ENCODE measurements at places on chromosomes 2 and 18.

GRCh38 chr2:66070721-66071602 is 364.0 kb upstream of the MEIS1 start:
- no peak for DNase-seq

GRCh38 chr2:145411493-145411892 is 891.6 kb upstream of the ZEB2 start:
- peak; percentile 63 for DNase-seq

DNA sequence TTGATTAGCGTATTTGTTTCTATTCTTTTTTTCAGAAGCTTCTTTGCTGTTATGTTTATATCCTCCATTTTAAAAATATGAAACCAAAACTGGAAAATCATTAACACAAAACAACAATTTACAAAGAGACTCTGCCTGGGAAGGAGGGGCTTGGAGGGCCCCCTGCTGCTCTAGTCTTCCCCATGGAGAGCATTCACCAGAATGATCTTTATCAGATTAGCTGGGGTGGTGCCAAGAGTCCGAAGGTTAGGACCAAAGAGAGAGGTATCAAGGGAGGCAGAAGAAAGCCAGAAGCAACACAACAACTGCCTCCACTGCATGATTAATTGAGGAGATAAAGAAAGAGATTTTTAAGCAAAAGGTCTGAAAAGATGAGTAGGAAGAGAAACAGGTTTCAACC is 218.6 kb downstream of the IRS1 start:
- DNase-seq, result no peak

GRCh38 chr18:42447688-42448087 is 492.7 kb downstream of the PIK3C3 start:
- DNase-seq, result no peak

- no peak for DNase-seq
Observed at GRCh38 chr2:48725696-48726494, 29.6 kb downstream of the LHCGR start.

DNA sequence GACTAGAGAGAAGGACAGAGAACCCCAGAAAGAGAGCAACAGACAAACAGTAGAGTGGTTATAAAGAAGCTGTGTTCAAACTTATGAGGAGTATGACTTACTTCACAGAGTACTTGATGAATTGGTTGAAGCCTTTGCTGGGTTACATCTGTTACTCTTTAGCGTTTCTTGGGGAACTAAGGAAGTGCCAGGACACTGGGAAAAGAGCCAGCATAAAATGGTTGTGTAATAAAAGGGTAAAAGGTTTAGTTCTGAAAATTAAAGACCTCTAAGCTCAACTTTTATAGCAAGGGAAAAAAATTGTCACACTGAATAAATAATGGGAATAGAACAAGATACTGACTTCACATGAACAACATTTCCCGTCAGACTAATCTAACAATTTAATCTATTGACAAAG is 17.0 kb upstream of the STAT4 start:
- DNase-seq, result no peak

DNA sequence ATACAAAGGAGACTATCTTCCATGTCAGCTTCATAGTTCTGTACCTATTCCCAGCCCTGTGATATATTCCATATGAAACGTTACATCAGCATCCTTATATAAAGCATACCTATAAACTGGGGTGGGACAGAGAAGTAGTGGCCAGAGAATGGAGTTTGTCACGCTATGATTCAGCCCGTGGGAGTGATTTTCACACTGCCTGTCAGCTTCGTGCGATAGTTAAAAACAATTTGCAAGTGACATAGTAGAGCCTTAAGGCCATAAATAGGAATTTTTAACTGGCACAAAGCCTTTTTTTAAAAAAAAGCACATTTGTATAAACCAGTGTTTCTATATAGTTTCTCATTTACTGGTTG is 30.2 kb downstream of the PKP4 start:
- DNase-seq, result no peak

DNA sequence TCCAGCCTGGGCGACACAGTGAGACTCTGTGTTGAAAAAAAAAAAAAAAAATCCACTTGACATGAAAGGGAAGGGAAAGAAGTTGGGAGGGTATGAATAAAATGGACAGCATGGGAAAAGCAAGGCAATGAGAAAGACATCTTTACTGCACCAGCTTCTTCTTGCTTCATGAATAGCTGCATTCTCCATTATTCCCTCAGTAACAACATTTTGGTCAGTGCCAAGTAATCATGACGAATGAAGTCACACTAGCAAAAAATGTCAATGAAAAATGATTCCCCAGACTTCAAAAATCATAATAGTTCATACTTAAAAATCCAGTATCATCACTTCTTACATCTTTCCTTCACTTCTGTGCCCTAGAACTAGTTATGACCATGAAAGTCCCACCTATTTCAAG is 30.4 kb downstream of the ADAM17 start:
- no peak for DNase-seq

- no peak for DNase-seq
Observed at GRCh38 chr2:63310614-63311013, 260.0 kb downstream of the OTX1 start.

DNA sequence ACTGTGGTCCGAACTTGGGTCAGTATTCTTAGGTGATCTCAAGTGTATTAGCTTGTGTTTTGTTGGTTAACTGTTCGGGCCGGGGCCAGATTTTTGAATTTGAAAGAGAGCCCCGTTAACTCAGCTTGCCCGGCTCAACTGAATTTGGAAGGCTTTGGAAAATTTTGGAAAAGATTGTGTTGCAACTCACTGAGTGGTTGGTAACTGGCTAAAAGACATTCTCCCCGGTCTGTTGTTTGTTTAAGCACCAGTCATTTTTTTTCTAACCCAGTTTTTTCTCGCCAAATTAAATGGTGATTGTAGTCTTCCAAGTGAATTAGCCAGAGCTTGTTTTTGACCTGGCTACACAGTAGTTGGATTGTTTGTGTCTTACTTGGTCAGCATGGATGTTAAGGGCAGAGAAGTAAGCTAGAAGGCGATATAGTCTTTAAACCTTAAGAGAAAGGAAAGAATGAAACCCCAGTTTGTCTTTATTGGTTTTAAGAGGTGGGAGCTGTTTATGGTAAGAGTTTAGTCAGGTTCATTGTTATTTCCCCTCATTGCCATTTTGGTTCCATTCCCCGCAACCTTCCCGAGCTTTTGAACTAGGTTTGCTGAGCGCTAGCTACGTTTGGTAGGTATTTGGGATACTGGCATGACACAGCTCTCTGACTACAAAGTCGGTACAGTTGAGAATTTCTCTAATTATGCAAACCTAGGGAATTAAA is 2.4 kb downstream of the MAP4K4 start:
- DNase-seq, result no peak

GRCh38 chr2:158755310-158756087 is 39.6 kb upstream of the DAPL1 start:
- DNase-seq, result peak; percentile 12

- DNase-seq, result no peak
Observed at GRCh38 chr2:143823296-143823695, 694.1 kb downstream of the ARHGAP15 start.

DNA sequence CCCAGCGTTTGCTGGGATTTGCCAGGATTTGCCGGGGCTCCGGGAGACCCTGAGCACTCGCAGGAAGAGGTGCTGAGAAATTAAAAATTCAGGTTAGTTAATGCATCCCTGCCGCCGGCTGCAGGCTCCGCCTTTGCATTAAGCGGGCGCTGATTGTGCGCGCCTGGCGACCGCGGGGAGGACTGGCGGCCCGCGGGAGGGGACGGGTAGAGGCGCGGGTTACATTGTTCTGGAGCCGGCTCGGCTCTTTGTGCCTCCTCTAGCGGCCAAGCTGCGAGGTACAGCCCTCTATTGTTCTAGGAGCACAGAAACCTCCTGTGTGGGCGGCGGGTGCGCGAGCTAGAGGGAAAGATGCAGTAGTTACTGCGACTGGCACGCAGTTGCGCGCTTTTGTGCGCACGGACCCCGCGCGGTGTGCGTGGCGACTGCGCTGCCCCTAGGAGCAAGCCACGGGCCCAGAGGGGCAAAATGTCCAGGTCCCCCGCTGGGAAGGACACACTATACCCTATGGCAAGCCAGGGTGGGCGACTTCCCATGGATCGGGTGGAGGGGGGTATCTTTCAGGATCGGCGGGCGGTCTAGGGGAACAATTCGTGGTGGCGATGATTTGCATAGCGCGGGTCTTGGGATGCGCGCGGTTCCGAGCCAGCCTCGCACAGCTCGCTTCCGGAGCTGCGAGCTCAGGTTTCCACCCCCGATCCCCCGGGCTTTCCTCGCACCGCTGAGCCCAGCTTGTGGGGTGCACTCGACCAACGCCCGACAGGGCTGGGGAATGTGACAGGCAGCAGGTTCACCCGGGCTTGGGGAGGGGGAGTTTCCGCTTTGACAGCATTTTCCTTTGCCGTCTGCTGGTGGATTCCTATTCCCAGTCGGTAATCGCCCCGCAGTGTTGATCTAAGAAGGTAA is 2.8 kb downstream of the ONECUT2 start:
- DNase-seq, result peak; percentile 40

DNA sequence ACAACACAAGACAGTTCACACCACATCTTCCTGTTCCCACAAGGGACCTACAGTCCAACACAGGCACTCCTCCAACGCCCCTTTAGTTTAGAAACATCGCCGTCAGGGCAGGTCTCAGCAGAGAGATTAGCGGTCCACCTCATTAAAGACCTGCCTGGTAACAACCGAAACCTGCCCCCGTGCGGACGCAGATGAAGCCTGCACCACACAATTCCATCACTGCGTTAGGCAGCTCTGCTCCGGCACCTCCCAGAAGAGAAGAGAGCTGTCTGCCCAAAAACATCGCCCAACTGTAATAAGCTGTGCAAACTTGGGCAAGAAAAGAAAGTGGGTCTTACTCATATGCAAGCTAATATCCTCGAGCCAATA is 32.7 kb downstream of the ZNF516 start:
- no peak for DNase-seq

GRCh38 chr18:31268985-31269406 is 49.0 kb upstream of the DSG1 start:
- peak; percentile 83 for DNase-seq

- no peak for DNase-seq
Observed at GRCh38 chr2:240803191-240803590, 16.8 kb downstream of the KIF1A start.

- no peak for DNase-seq
Observed at GRCh38 chr18:30500240-30500945, 542.1 kb downstream of the DSC3 start.

- no peak for DNase-seq
Observed at GRCh38 chr2:207103132-207103531, 62.6 kb downstream of the KLF7 start.

DNA sequence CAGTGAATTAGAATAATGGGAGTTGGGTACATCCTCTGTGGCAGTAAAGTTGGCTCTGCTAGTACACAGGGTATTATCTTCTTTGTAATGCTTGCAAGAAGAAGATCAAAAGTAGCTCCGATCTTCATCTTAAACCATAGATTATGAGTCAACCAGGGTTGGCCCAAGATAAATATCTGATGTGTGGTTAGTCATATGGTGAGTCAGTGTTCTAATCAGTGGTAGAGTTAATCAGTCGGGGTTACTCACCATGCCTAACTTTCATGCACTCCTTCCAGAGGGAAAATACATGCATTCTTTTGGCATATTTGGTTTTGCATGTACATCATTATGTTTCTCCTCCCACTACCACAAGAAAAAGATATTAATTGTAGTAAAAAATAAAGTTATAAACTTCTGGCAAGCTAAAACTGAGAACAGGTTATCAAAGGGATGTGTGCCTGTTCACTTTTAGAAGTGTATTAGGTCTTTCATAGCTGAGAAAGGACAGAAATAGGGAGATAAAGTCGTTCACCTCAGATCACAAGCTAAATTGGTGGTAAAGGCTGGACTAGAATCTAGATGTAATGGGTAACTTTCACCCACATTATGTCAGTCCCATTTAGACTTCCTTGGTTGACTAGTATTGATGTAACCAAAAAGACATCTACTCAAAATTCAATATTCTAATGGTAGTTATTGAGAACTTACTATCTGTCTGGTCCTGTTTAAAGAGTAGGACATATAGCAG is 684.4 kb downstream of the IRS1 start:
- DNase-seq, result no peak

GRCh38 chr2:29065068-29065811 is 9.1 kb downstream of the PCARE start:
- no peak for DNase-seq

- DNase-seq, result peak; percentile 69
Observed at GRCh38 chr2:156589381-156590079, 153.4 kb downstream of the GPD2 start.

GRCh38 chr18:68922392-68922791 is 124.5 kb downstream of the CCDC102B start:
- DNase-seq, result no peak

GRCh38 chr18:35071819-35072247 is 30.6 kb downstream of the MAPRE2 start:
- DNase-seq, result peak; percentile 32

- DNase-seq, result no peak
Observed at GRCh38 chr18:71242981-71243380, 954.1 kb downstream of the SOCS6 start.

- DNase-seq, result no peak
Observed at GRCh38 chr2:151817929-151818328, 10.3 kb downstream of the ARL5A start.

All from GM12865 (cell line).